Fibroblast of upper back skin (primary cell): ENCODE measurements at places on chromosomes 5 and 9.

DNA sequence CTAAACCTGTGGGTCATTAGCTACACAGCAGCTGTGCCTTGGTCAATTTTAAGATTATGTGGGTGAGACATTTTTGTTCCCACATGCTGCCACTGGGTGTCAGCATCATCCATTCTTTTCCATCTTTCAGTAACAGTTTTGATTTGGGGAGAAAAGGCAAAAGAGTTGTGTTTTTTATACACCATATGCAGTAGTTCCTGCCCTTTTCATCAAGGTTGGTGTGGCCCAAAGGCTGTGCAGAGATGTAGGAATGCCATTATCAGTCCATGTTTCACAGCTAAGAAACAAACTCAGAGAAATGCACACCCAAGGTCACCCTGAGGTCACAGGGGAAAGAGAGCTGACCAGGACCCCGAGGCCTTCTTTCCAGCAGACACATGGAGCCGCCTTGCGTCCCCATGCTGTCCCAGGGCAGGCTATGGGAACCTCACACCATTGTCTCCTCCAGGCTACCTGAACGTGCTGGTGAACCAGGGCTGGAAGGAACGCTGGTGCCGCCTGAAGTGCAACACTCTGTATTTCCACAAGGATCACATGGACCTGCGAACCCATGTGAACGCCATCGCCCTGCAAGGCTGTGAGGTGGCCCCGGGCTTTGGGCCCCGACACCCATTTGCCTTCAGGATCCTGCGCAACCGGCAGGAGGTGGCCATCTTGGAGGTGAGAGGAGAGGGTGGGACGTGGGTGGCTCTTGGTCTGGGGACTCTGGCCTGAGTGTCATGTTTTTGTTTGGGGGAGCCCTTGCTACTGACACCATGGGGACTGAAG is 27.8 kb upstream of the GRPEL2 start:
- DNase-seq = peak; percentile 60

GRCh38 chr5:116521173-116521872 is 53.3 kb downstream of the SEMA6A start:
- DNase-seq = peak; percentile 30

DNA sequence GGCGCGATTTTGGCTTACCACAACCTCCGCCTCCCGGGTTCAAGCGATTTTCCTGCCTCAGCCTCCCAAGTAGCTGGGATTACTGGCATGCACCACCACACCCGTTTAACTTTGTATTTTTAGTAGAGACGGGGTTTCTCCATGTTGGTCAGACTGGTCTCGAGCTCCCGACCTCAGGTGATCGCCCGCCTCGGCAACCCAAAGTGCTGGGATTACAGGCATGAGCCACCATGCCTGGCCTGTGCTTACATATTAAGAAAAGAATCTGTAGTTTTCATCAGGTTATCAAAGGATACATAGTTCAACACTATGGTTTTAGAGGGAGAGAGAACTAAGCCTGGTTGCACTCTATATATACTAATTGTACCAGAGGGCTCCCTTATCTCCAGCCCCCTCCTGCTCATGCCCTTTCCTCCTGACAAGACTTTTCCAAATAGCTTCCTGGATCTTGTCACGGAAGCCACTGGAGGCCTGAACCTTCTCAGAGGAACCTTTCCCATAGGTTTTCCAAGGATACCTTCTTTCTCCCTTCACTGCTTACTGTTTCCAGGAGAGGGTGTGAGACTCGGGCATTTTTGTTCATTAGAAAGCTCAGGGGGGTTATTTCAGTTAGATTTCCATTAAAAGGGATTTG is 53.1 kb downstream of the SLC44A1 start:
- no peak for DNase-seq

GRCh38 chr5:177982072-177982727 is 13.8 kb downstream of the PROP1 start:
- DNase-seq = no peak

GRCh38 chr5:16306812-16307211 is 127.2 kb upstream of the MARCHF11 start:
- DNase-seq = no peak

GRCh38 chr5:42875785-42876374 is 64.2 kb upstream of the SELENOP start:
- DNase-seq = no peak

- DNase-seq = peak; percentile 16
Measured at GRCh38 chr9:84379740-84380139, 39.2 kb upstream of the SLC28A3 start.

DNA sequence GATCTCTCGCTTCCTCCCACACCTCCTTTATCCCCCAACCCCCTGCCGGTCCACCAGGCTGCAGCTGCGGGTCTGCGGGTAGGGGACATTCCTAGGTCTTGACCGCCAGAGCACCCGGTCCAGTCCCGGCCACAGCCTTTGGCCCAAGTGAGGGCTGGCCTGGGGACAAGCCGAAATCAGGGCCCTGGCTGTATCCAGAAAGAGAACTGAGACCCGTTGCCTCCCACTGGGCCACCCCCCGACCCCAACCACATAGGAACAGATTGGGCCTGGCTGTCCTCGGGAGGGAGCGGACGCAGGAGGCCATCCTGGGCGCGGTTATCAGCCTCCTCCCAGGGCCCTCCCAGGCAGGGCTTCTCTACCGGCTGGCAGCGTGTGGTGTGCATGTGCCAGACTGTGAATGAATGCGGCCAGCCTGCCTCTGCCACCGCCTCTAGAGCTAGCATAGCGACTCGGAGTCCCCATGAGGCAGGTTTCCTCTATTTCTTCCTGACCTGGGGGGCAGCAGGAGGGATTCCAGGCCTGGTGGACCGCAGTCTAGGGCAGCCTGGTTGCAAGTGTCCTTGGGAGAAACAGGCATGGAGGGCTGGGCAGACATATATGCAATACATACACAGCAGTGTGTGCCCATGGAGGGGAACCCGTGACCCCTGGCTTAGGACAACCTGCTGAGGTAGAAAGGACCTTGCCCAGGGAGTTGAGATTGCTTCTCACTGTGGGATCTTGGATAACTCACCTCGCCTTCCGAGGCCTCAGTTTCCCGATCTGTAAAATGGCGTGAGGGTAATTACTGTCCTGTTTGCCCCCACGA is 1.2 kb downstream of the N4BP3 start:
- no peak for DNase-seq

GRCh38 chr9:124218438-124218982 is 39.2 kb upstream of the NEK6 start:
- DNase-seq = peak; percentile 26

DNA sequence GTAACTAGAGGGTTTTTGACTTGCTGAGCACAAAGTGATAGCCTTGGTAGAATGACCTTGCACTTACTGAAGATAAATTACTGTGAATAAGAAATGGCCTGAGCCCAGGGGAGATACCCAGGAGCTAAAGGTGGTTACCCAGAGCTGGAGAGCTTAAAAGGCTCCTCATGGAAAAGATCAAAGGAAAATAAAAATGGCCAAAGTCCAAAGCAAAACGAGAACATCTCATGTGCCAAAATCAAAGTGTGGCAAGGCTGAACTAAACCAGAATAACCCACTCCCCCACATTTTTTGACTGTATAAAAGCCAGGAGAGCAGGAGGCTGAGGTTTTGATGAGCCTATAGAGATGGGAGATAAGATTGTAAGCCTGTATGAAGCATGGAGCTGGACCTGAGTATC is 14.4 kb downstream of the IDNK start:
- DNase-seq = no peak

DNA sequence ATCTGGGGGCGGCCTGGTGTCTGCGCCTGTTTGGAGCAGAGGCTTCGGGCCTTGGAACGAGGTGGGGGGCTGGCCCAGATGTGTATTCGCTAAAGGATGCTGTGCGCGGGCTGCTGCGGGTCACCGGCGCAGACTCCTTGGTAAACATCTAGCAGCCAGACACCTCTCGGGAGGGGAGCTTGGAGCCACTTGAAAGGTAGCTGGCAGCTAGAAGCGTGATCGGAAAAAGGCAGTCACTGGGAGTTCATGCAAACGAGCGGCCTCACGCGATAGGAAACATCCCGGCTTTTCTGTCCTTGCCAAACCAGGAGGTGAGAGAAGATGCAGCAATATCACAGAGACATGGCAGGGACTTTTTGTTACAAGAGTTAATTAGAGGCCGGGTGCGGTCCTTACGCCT is 8.1 kb downstream of the LAMC3 start:
- no peak for DNase-seq

- no peak for DNase-seq
Measured at GRCh38 chr9:35912791-35913400, 3.6 kb downstream of the SPAAR start.
